Activated gamma-delta T cell (primary cell): ENCODE measurements at places on chromosomes 16 and 17.

GRCh38 chr17:61232871-61233270, 166.8 kb upstream of the TBX2 start:
- DNase-seq = no peak

DNA sequence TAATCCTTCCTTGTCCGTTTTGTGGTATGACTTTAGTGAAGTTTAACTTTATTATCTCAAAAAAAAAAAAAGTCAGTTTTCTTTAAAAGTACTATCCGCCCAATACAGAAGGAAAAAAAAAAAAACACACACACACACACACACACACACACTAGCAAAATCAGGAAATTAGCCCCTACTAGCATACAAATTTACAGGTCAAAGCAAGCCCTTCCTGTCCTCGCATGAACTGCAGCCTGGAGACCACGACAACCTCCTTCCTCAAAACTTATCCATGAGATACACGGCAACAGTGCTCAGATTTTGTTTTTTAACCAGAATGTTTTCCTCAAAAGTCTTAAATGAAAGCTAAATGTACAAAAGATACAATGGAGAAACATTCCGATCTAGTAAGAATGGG, 16.2 kb downstream of the NCOR1 start:
- DNase-seq = no peak

- DNase-seq = no peak
These were observed 135.6 kb upstream of the N4BP1 start for GRCh38 chr16:48745541-48745940.

DNA sequence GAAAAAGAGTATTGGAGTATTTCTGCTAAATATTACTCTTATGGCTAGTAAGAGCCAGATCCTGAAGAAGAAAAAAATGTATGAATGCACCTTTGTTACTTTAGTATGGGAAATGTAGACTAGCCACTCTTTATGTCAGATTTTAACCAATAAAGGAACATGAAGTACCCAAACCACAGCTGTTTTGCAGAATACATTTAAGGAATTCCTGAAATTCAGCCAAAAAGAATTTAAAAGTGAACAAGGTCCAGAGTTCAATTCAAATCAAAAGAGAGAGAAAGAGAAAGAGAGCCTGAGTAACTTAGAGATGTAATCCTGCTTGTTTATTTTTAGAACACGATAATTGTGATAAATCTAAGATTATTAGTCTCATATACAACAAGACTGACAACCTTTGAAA, 1.2 kb downstream of the KCNJ16 start:
- no peak for DNase-seq

- no peak for DNase-seq
These were observed 15.0 kb downstream of the GNA13 start for GRCh38 chr17:65041518-65041917.
